ENCODE measurements at places on chromosomes 3 and 15.

- DNase-seq = no peak
Measured at GRCh38 chr3:142502187-142502985, 54.5 kb upstream of the XRN1 start.

DNA sequence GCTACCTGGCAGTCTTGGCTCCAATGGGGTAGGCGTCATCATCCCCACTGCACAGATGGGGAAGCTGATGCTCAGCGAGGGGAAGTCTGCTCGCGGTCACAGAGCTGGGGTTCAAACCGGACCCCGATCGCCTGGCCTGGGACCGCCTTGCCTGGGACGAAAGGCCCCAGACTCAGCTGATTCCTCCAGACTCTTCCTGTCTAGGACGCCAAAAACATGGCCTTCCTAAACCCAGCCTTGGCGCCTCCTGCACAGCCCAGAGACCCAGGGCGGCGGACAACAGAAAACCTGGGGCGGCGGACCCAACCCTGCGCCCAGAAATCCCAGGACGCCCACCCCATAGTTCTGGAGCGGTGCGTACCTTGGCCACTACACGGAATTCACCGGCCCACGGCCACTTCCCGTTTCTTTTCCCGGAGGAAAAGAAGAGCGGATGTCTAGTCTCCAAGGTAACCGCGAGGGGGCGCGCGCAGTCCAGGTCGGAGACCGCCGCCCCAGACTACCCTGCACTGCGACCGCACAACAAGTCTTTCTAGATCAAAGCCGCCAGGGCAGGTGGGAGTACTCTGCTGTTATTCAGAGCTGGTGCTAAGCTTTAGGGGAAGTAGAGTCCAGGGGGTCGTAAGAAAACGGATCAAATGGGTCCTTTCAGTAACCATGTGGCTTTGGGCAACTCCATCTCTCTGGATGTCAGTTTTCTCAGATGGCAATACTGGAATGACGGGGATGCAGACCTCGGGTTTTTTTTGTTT lies 4.9 kb upstream of the IL17RD start:
- peak; percentile 51 for DNase-seq

GRCh38 chr3:14230729-14231128 lies 52.1 kb downstream of the LSM3 start:
- no peak for DNase-seq

DNA sequence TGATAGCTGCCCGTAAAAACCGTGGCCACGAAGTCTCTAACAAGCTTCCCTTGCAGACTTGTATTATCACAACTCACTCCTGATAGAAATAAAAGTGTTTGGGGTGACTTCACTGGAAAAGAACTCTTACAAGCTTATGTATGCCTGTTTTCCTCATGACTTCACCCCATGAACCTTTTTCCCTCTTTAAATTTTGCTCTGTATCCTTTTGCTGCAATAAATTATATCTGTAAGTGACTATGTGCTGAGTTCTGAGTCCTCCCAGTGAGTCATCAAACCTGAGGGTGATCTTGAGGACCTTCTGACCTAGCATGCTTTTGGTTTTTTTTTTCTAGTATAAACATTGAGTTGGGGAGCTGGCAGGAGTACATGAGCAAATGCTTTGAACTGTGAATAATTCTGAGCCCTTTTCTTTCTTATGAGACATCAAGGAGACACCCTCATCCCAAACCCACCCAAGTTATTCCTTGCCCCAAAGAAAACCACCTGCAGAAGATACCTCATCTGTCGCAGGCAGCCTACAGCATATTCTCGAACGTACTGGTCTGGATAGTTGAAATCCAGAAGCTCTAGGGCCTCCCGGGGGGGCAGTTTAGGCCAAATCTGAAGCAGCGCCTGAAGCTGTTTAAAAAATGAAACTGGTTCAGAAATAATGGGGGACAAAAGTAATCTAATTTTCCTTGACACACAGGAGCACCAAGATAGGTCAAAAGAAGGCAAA lies 85.9 kb downstream of the FAIM start:
- no peak for DNase-seq

DNA sequence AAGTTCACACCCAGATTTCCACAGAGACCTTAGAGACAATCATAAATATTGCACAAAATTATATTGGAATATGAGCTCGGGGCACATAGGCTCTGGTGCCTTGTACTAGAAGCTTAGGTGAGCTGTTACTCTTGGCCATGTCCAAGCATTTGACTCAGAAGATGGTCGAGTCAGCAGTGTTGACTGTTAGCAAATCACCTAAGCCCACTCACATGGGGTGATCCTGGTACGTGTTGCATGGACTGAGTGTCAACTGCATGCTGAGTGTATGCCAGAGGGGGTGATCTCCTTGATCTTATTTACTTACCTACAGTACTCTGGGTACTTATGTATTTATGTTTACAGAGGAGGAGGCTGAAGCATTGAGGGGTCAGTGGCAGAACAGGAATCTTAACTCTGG lies 14.0 kb downstream of the SMAD3 start:
- no peak for DNase-seq

GRCh38 chr3:46200790-46201189 lies 7.3 kb downstream of the CCR1 start:
- DNase-seq = no peak

DNA sequence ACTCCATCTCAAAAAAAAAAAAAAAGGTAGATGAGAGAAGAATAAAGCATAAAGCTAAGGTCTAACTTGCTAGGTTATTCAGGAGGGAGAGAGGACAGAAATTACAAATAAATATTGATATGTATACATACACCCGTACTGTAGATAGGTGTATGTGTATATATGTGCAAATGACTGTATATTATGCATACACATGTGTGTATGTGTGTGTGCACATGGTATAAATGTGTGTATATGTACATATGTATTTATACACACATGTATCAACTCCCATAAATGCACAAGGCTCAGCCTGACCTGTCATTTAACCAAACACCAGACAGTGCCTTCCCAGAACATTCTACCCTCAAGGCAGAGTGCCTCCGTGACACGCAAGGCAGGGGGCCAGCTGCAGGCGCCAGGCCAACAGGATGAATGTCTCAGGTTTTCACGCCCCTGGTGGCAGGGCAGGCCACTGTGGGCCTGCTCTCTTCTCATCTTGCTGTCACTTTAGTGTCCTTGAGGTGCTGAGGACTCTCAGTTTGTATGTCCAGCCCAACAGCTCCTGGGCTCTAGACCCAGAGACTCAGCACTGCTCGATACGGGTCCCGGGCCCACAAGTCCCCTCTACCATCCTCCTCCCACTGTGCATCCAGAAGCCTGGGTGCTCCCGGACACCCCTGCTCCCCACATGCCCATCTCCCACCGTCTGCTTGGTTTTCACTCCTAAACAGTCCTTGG lies 40.4 kb downstream of the TM2D3 start:
- no peak for DNase-seq

- DNase-seq = no peak
Measured at GRCh38 chr15:89496155-89497098, at the start of gene RHCG. TSS of gene RHCG (minus strand) at chr15:89496583. CDS start at chr15:89496544, 39 bp downstream.

DNA sequence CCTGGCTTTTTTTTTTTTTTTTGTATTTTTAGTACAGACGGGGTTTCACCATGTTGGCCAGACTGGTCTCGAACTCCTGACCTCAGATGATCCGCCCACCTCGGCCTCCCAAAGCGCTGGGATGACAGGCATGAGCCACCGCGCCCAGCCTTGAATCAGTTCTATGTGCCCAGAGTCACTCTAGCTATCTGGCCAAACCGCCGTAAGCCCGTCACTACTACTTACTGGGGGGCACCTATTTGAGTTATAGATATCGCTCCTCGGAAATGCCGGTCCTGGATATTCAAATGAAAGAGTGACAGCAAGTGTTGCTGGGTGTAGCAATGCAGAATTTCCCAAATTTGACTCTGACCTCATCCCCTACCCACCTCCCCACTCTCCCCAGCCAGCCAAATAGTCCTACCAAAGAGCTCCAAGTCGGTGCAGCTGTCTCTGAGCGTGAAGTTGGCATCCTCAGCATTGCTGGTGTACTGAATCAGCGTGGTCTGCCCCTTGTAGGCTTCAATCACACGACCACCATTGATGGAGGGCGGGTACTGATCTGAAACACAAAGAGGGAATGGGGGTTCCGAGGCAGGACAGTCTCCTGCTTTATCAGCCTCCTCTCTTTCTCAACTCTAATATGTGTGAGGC lies 38.1 kb downstream of the MUC20 start:
- DNase-seq = no peak

DNA sequence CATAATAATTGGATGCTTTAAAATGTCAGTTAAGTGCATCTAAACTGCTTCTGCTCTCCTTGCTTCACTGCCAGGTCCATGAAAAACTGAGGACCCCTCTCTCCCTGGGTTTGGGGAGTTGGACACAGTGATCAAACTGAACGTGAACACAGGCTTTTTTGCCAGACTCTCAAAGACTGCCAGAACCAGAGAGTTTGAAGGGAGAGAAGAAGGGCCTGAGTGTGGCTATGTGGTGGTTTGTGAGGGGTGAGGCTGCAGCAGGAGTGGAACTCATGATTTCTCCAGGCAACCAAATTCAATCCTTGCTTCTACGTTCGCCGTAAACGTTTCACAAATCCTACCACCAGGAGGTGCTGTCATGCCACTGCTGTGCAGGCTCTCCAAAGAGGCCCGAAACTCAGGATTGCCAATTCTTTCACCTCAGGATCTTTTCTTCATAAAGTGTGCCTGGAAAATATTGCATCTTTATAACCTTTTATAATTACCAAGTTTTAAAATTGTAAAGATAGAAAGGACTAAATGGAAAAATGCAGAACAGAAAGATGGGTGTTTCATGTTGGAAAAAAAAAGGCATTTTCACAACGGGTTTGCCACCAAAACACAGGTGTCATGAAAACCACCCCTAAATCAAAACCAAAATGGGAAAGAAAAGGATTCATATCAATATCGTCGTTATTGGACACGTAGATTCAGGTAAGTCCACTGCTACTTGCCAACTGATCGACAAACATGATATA lies 19.7 kb downstream of the TM4SF4 start:
- DNase-seq = no peak

- DNase-seq = no peak
Measured at GRCh38 chr3:107676469-107677309, 153.9 kb downstream of the BBX start.

GRCh38 chr15:99474909-99475753 lies 90.7 kb upstream of the MEF2A start:
- no peak for DNase-seq

DNA sequence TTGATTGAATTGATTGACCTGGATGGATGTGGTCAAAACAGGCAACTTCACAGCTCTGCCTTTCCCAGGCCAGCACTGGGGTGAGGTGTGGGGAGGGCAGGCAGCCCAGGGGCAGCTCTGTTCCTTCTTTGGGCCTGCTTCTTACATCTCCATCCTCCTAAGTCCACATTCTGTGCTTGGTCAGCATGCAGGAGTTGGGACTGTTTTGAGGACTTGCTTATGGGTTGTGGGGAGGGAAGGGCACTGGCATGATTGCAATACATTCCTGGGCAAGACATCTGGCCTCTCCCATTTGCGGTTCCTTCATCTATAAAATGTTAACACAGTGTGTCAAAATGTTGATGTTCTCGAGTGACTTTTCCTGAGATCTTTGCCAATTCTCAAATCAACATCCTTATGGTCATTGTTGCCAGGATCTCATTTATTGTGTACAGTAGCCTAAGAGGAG lies 84.1 kb downstream of the ST6GAL1 start:
- no peak for DNase-seq

DNA sequence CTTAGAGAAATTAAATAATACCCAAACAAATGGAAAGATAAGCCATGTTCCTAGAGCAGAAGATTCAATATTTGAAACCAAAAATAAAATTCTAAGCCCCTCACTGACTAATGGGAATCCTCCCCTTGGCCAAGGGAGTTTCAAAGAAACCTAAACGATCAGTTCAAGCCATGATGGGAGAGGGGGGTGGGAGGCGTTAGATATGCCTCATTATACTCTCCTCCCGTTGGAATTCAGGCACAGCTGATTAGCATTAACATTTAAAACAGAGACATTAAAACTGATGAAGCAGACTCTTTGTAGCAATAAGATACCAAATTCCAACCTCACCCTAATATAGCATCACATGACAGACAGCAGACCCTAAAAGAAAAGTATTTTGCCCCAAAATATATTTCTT lies 32.9 kb downstream of the OCA2 start:
- DNase-seq = no peak

GRCh38 chr3:8931342-8931741 lies 31.9 kb downstream of the RAD18 start:
- DNase-seq = no peak

DNA sequence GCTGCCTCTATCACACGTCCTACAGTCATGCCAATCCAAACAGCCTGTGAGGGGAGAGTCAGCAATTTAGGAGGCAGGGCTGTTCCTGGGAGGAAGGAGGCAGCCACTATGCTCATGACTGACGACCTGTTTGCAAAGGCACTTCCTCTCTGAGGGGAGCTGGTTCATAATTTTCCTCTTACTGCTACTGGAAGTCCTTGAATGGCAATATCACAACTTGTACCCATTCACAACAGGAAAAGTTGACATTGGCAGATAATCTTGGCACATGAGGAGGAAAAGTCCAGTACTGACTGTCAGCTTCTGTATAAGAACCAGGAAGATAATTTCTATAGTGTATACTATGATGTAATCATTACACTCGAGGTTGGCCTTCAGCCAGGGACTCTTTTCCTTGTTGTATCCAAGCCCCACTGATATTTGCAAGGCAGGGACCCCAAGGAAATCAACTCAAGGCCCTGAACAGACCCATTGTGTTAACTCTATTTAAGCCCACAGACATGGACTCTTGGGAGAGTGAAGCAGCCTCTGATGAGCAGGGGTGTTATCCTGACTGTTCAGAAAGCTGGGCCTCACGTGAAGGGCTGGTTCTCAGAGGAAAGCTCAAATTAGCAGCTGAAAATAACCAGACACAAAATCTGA lies 267.3 kb upstream of the ADAMTS9 start:
- no peak for DNase-seq

All from activated T-cell treated with anti-CD3 and anti-CD28 coated beads for 1 hour (primary cell).